T follicular helper cell (primary cell): ENCODE measurements at places on chromosomes 7 and 10.

DNA sequence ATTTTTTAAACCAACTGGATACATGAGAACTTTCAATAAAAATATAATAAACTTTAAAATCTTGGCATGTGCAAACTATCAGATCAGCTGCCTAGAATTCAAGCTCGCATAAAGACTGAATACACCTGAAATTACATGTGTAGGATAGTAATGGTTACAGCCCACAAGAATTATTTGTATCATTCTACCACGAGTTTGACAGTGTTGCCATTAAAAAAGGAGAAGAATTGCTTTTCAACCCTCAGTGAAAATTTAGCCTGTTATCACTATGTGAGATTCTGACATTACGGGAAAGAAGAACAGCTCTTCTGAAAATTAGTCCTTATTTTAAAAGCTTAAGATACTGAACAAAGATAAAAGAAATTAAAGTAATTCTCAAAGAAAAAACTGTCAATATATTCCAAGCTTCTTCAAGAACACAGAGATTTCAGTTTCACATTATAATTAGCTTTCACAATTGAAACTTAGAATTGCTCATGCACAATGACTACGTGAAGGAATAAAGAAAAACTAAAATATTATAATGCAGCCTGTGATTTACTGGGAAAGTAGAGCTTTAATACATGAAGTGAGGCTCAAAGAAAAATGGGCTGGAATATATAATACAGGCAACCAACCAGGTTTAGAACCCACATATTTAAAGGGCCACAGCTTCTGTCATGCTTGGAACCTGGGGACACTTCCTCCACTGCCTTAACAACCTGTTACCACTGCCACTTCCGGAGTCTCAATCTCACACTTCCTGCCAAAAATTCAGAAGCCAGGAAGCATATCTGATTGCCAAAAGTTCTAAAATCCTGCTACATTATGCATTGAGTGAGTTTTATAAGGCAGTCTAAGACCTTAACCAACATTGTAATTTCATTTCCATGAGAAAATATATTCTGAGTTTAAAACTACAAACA lies 23.2 kb downstream of the TPK1 start:
- peak; percentile 10 for DNase-seq

GRCh38 chr10:128470321-128470965 lies 344.2 kb upstream of the MKI67 start:
- DNase-seq, result no peak

DNA sequence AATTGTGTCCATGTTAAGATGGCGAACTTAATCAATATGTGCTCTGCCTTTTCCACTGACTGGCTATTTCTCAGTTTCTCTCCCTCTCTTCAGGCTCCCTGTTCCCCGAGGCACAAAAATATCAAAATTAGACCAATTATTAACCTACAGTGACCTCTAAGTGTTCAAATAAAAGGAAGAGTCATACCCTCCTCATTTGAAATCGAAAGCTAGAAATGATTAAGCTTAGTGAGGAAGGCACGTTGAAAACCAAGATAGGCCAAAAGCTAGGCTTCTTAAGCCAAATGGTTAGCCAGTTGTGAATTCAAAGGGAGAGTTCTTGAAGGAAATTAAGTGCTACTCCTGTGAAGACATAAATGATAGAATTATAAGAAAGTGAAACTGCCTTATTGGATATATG lies 81.1 kb upstream of the MBL2 start:
- DNase-seq, result no peak

DNA sequence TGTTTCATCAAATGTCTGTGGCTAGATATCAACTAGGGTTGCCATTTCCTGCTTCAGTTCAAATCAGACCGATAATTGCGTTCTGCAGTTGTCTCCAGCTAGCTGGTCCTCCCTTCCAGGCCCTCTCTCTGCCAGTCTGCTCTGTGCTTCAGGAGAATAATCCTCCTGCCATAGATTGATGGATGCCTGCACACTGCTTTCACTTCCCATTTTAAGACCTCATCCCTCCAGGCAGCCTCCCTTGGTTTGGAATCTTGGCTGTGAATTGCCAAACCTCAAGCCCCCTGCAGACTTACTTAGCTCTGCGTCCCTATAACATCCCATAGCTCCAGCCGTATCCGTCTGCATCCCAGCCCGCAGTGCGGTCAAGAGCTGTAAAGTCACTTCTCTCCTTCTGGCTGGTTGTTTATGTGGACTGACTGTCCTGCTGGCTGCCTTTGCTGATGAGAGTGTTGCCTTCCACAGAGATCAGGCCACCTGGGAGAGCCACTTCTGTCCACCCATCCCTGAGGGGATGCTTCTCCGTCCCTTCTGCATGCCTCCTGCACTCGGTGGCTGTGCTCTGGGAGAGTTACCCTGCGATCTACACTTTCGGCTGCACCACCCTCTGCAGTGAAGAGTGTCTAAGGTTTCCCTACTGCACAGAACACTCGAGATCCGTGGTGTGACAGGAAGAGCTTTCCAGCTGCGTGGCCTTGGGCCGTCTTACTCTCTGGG lies 22.4 kb upstream of the KLF6 start:
- DNase-seq, result no peak

- no peak for DNase-seq
These were observed 265.6 kb upstream of the FOXK1 start for GRCh38 chr7:4416396-4417056.
